GM10248 (cell line): ENCODE measurements at places on chromosomes 11 and 22.

DNA sequence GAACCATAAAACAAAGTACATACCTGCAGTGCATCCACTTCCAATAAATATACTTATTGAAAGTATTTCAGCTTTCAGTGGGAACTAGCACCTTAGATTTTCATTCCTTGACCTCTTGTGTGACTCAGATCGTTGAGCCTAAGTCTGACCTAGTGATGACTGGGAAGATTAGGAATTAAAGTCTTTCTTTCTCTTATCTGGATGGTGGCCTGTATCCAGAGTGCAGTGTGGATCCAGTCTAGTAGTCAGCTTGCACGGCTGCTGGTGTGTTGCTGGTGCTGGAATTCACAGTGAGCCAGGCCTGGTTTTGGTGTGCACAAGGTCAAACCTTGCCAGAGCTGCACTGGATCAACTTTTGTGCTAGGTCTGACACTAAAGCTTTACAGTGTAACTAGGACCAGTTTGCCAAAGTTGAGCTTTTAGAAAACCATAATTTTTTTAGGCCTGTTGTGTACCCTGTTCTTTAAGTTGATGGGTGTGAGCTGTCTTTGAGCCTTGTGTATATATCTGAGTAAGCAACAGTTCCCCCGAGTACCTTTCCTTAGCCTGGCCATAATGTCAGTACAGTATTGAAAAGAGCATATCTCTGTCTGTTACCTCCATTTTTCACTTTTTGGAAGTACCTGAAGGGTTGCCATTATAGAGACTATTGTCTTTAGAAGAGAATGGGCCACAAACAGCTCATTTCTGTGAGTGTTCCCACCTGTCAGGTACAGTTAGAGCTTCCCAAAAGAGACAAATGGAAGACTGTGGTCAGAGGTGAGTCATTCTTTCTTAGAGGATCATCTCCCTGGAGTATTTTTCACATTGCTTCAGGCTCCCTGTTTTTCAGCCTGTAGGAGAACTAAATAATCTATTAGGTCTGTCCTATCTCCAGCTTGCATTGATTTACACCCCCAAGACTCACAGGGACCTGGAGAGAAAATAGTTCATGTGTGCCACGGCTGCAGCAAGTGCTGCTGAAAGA is 89.8 kb downstream of the ALX4 start:
- no peak for DNase-seq

DNA sequence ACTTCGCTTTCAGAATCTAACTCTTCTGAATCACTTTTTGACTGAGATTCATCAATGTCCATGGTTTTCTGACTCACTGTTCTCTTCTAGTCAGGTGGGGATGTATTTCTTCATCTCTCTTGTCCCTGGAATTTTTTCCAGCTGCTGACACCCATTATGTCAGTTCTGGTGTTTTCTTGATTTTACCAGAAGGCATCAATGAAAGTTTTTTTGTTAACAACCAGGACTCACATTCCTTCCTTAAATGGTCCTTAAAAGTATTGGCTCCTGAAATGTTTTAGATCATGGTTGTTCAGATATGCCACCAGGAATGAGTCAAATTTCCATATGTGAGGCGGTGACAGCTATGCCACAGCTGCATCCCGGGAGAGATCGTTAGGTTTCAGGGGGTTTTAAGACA is 12.9 kb downstream of the MICAL2 start:
- DNase-seq: no peak

DNA sequence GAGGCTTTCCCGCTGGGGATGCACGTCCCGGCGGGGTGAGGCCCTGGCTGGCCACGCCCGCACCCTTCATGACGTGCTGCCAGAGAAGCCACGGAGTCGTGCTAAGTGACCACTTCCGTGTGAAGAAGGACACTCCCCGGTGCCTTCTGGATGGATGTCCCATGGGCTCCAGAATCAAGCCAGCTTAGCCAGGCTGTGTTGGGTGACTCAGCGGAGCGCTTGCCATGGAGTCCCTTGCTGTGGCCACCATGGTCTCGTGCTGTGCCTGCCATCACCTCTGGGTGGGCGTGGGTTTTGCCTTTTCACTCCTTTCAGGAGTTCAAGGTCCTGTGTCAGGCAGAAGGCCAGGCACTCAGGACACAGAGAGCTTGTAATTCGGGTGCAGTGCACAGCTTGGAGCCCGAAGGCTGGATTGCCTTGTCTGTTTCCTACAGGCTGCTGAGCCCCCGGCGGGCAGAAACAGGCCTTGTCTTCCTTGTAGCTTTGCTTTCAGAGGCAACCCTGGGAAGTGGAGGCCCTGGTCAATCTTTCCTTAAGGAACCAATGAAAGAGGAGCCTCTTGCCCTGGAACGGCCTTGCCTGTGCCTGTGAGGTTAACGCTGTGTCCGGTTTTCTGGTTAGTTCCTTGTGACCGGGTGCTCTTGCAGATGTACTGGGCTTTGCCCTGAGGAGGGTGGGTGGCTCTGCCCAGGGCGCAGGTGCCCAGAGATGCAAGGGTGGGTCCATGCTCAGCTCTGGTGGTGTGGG is 268.6 kb downstream of the TBC1D22A start:
- no peak for DNase-seq

DNA sequence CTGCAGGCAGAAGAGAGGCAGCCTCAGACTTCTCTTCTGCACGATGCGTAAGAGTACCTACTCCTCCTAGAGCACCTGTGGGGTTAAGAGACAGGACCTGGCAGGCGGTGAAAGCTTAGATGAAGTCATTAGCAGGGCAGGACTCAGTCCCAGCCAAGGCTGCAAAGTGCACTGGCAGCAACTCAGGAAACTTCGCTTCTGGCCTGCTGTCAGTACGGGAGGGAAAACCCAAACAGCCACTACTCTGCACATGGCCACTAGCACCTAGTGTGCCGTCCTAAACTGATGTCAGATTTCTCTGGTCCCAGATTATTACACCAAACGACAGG is 8.8 kb upstream of the KLHL35 start:
- no peak for DNase-seq

DNA sequence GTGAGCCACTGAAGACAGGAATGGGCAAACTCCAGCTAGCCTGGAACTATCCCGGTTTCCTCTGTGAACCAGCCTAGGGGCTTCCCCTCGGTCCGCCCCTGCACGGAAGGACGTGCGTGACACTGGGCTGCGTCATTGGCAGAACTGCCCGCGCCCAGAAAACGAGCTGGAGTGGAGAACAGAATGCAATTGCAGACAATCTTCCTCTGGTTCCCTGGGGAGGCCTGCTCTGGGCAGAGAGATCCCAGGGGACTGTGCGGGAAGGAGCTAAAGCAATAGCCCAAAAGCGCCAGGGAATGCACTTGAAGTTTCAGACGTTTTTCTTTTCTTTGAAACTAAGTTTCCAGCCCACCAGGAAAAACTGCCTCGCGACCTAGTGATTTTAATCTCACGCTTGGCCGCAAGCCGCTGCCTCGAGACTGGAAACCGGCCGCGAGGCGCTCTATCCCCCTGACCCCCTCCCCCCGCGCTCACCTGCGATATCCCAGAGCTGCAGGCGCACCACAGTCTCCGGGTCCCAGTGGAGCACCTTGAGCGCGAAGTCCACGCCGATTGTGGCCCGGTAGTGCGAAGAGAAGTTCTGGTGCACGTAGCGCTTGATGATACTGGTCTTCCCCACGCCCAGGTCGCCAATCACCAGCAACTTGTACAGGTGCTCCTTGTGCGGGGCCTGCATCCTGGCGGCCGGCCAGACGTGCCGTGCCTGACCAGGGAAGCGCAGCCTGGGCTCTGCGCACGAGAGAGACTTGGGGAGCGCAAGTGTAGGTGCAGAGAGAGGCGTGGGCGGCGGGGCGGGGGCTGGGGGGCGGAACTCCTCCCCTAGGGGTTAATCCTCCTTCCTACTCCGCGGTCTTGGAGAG is at the start of gene RAB38:
RAB38 (minus strand) TSS at position 735 of the 860 bp plus-strand sequence; CDS start at position 676, 59 bp downstream.
- DNase-seq: peak; percentile 39

DNA sequence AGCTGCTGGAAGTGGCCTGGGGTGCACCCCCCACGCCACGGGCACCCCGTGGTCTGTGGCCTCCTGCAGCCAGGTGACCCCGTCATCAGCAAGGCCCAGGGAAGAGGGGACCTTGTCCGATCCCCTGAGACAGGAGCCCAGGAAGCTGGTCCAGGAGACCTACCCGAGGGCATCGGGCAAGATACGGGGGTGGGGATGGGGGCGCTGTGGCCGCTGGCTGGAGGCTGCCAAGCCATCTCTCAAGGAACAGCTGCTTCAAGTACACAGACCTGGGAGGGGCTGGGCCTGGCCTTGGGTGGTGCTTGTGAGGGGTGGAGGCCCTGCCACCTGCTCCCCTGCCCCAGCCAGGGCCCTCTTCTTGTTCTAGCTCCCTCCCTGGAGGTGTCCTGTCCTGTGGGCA is 1272.1 kb downstream of the BRD1 start:
- no peak for DNase-seq
